ENCODE measurements at places on chromosomes 12 and 14.

DNA sequence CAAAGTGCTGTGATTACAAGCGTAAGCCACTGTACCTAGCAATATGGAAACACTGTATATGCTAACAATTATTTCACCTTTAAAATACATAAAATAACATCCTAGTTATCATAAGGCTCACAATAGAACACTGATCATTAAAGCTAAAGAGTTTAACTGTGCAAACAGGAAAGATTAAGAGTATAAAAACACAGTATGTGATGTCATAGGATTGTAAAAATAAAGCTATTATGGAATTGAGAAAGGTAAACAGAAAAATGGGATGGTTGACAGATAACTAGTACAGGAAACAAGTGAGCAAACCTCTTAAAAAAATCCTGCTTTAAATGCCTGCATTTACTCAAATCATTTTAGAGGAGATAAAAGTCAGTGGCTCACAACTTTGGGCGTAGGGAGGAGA, 10.8 kb upstream of the IPO8 start:
- no peak for DNase-seq

DNA sequence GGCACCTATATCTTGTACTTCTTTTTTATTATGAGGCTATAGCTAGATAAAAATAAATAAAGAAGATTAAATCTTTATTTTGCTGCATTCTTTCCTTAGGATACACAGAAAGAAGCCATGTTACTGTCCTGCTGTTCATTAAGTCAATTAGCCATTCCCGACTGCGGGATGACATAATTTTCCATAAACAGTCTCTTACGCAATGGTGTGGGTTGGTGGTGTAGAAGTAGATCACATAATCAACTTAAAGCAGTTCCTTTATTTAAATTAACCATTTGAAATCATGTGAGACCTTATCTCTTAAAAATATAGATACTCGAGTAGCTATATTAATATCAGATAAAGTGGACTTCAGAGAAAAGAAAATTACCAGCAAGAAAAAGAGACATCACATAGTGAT, 40.2 kb downstream of the TAOK3 start:
- DNase-seq: no peak

DNA sequence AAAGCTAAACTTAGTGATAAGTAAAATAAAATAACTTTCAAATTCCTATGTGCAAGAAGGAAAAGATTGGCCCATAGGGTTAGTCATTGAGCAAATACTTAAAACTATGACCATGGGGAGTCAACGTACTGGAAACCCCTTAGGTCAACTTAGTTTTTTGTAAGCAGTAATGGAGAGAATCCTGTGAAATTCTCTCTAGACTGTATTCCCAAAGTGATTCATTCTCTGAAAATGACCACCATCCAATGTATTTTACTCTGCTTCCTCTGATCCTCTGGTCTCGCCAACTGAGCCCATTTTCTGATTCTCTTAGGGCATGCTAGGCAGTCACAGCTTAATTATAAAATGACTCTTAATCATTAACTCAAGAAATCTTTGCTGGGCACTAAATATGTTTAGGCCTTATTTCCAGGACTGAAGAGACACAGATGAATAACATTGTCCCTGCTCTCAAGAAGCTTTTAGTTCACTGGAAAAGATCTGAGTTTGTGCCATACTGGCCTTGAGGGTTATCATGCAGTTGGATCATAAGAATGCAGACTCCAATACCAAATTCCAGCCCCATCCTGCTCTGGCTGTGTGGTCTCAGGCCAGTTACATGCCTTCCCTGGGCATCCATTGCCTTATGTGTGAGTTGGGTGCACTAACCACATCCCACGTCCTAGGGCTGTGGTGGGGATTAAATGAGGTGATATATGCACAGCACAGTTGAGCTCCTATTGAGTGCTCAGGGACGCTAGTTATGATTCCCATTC, 732.4 kb downstream of the AACS start:
- DNase-seq: no peak

- no peak for DNase-seq
Measured at GRCh38 chr12:3565985-3566384, 75.0 kb downstream of the PRMT8 start.

- no peak for DNase-seq
Measured at GRCh38 chr12:50032515-50032853, 7.2 kb upstream of the RACGAP1 start.

GRCh38 chr12:39723831-39724230, 104.2 kb upstream of the ABCD2 start:
- no peak for DNase-seq

DNA sequence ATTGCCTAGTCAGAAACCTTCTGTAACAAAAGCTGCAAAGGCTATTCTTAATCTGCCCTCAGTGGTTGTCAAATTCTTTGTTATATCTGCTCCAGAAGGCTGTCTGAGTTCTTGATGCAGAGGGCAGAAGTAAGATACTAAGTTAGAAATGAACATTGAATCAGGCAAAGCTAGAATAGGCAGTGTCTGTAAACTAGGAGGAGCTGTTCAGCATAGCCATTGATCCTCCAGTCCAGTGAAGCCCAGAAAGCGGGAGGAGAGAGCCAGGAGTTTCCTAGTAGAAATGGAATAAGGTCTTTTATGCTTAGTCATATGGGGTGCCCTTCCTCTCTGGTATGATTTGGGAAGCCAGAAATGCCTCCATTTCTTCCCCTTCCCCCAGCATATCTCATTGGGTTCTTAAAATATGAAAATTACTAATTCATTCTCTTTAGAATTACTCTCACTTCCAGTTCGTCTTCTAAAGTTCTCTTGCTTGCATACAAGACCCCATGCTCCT, 76.2 kb downstream of the APAF1 start:
- DNase-seq: no peak

GRCh38 chr12:121750507-121750955, 38.0 kb downstream of the TMEM120B start:
- DNase-seq: no peak

DNA sequence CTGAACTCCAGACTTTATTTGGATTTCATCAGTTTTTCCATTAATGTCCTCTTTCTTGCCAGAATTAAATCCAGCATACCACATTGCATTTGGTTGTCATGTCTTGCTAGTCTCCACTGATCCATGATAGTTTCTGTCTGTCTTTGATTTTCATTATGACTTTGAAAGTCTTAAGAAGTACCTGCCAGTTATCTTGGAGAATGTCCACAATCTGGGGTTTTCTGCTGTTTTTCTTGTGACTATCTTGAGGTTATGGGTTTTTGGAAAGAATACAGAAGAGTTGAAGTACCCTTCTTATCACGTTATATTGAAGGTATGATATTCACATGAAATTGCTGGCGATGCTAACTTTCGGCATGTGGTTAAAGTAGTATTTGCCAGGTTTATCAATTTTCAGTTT, 282.3 kb upstream of the PRICKLE1 start:
- DNase-seq: no peak

DNA sequence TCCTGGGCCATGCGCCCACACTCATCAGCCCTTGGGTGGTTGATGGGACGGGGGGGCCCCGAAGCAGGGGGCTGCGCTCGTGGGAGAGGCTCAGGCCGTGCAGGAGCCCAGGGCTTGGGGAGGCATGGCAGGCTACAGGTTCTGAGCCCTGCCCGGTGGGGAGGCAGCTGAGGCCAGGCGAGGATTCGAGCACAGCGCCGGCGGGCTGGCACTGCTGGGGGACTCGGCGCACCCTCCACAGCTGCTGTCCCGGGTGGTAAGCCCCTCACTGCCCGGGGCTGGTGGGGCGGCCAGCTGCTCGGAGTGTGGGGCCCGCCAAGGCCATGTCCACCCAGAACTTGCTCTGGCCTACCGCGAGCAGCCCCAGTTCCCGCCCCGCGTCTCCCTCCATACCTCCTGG, 295.8 kb upstream of the SEL1L start:
- no peak for DNase-seq

DNA sequence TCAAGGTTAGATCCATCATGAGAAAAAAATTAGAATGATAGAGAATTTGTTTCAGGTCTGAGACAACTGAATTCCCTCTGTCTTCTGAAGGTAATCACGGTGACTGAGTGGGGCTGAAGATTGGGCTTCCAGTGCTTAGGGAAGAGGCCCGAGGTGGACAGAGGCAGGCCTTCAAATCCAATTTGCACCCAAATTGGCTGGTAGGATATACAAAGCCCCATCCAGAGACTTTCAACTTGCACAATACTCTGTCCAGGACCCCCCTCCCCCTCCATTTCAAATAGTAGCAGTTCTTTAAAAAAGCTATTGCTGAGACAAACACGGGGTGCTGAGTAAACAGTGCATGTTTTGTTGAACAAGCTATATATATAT, 3.6 kb upstream of the FOXG1 start:
- no peak for DNase-seq

- no peak for DNase-seq
Measured at GRCh38 chr14:76719666-76720065, 41.6 kb upstream of the VASH1 start.

GRCh38 chr12:44377443-44378187, 498.5 kb downstream of the NELL2 start:
- DNase-seq: no peak

DNA sequence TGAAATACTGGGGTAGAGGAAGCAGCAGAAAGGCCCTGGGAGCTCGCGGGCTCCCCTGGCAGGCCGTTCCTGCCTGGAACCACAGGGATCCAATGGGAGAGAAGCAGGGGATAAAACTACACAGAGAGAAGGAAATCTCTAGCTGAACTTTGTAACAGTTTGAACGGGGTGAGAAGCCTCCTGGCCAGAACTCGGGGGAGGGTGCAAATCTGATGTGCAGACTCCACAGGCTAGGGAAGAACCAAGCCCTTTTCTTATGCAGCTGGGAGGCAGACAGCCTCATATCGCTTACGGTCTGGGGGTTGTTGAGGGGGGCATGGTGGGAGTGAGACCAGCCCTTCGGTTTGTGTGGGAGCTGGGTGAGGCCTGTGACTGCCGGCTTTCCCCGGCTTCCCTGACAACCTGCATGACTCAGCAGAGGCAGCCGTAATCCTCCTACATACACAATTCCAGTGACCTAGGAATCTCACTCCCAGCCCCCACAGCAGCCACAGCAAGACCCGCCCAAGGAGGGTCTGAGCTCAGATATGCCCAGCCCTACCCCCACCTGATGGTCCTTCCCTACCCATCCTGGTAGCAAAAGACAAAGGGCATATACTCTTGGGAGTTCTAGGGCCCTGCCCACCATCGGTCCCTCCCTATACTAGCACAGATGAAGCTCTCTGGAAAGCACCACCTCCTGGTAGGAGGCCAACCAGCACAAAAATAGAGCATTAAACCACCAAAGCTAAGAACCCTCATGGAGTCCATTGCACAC, 143.0 kb downstream of the TMTC1 start:
- DNase-seq: no peak

GRCh38 chr12:19577281-19577530, 137.9 kb downstream of the AEBP2 start:
- DNase-seq: no peak

- no peak for DNase-seq
Measured at GRCh38 chr12:124625867-124626675, 58.7 kb upstream of the NCOR2 start.

DNA sequence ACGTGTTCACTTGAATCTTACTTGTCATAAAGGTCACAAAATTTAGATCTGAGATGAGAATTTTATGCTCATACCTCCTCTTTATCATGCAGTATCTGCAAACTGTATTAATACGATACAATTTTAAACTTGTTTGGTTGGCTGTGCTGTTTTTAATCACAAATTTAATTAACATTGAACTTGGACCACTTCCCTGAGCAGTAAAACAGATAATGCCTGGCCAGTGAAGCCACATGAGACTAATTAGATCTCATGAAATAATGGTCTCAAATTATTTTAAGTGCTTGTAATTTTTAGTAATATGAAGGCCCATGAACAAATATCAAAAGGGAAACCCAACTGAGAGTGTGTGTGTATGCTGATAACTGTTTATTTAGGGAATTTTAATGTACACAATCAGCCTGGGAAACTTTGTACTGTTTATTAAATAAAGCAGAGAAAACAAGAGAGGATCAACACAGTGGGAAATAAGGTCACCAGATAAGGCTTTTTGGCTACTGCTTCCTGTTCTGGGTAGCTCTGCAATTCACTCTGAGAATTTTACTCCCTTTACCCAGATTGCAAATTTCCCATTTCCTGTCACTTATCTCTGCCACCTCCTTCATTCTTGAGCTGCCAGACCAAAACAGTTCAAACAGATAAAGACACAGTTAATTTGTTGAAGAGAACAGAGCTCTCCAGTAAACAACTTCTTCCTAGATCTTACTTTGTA, 61.6 kb upstream of the GNPNAT1 start:
- DNase-seq: no peak

- DNase-seq: no peak
Measured at GRCh38 chr12:46874642-46875041, 48.8 kb upstream of the SLC38A4 start.

DNA sequence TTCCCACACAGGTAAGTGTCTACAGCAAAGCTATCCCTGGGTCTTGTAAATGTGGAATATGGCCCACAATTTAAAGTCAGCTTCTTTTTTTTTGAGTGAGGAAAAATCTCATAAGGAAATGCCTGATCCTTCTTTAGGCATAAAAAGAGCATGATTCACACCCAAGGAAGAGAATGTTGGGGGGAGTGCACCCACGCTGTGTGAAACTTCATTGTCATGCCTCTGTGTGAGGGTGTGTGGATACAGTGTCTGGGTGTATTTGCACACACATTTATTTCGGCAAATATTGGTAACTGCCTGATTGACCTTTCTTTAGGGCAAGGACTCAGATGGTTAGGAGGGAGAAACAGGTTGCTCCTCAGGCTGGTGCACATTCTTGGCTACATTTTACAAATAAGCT, 196.8 kb upstream of the STXBP6 start:
- no peak for DNase-seq

DNA sequence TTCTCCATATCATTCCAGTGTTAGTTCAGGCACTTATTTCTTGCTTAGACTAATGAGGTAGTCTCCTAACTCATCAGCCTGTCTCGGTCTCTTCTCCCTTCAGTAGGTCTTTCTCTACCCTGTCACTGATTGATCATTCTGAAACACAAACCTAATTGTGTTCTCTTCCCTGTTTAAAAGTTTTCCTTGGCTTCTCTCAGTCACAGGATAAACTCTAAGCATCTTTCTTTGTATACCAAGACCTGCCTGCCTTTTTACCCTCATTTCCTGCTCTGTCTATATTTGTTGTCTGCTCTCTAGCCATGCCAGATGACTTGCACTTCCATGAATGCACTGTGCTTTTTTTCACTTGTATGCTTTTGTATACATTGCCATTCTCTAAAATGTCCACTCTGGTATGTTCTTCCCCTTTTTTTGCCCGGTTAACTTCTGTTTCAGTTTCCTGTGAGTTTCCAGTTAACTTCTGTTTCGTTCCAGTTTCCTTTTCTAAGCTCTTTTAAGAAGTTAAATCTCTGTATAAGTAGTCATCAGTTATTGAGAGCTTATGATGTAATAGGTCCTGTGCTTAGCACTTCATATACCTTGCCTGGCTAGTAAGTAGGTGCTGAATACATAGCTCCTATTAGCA, 12.8 kb downstream of the DIP2B start:
- DNase-seq: no peak

GRCh38 chr14:104576232-104576969, 3.2 kb upstream of the C14orf180 start:
- no peak for DNase-seq

All from stimulated activated CD8-positive, alpha-beta memory T cell treated with anti-CD3 and anti-CD28 coated beads, Interleukin-4, amount 100 ng/mL, for 48 hours (primary cell).